ENCODE measurements at places on chromosomes 3 and 15.
A peak's percentile ranks its signal among the peaks of the same experiment; 100 is the strongest.

DNA sequence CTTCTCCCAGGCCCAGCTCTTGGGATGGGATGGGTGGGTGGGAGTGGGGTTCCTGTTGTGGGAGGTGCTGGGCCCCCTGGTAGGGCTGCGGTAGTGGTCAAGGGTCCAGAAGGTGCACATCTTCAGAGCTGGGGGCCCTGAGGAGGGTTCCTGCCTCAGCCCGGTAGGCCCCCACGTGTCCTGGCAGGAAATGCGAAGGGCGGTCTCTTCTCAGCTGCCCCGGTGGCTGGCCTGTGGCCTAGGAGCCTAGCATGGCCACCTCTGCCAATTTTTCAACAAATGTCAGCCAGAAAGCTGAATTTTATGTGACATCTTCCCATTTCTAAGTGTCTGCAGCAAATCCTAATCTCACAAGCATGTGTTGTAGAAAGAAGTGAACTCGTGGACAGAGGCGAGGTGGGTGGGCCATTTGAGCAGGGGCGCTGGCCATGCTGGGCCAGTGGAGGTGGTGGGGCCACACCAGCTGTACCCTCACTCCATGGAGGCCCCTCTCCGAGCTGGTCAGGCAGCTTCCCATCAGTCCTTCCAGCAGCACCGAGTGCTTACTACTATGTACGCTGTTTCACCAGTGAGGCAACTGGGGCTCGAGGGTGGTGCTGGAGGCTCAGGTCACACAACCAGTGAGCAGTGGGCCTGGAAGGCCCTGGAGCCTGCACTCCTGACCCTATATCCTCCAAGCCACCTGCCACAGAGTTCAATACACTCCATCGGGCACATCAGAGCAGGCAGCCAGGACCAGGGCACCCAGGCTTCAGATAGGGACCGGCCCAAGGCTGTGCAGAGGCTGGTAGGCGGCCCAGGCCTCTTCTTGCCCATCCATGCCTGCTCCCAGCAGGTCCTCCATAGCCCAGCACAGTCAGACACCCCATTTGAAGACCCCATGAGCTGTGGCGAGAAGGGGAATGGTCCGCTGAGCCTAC, 23.2 kb downstream of the FBLN2 start:
- DNase-seq: no peak

DNA sequence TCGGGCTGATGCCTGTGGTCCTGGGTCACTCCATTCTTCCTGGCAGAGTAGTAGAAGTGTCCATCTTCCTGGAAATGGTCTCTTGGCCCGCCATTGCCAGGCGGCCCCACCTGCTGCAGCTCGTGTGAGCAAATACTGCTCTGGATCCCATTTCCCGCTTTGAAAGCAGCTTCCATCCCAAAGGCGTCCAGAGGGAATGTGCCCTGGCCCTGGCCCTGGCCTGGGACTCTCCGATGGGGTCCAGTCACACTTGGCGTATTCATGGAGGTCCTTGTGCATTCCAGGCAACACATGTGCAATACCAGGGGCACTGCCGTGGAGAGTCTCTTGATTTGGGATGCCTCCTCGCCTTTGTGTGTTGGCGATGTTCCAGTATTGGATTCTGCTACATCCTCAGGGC, 111.1 kb downstream of the SNRPN start:
- no peak for DNase-seq

DNA sequence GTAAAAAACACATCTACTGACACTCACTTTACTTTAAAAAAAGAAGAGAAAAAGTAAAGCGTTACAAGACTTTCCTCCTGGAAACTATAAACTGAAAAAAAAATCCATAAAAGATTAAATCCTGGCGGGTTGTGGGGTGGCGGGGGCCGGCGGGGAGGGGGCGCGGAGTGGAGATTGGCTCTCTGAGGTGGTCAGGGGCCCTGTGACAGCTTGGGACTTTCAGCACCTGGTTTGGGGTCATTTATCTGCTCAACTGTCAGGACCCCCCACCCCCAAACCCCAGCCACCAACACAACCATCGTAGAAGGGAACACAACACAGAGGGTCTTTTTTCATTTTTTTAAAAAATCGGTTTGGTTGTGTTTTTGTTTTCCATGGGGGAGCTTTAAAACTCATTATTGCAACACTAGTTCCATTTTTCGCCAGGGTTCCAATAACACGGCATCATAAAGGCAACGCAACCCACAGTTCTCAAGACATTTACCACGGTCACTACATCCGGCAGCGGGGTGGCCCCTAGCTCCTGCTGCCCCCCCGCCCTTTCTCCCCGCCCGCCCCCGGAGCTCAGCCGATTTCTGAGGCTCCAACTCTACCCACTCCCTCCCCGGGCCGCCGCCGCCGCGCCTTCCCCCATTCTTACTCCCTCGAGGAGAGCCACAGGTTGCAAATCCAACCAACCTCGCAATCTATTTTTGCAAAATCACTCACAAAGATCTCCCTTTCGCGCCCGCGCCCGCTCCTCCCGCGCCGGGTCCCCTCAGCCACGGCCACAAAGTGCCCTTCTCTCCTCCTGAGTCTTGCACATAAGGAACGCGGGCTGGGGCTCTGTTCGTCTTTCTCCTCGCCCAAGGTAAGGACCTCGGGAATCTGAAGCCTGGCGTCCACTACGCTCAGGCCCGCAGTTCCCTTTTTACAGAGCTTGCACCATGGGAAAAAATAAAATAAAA, 1.8 kb downstream of the BCL6 start:
- DNase-seq: peak; percentile 33

DNA sequence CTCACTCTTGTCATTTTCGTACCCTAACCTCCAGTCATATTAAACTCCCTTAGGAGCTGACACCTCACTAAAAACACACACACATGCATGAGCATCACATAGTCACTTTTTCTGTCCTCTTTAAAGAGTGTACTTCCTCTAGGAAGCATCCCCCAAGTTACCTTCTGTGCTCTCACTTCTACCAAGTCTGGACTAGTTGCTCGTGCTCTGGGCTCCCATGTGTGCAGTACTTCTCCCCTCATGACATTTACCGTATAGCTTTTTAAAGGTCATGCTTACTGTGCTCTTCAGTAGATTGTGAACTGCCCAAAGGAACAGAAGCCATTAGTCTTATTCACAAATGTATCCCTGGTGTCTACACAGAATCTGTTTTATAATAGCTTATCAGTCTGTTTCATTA, 42.0 kb downstream of the CRYBG3 start:
- DNase-seq: no peak

DNA sequence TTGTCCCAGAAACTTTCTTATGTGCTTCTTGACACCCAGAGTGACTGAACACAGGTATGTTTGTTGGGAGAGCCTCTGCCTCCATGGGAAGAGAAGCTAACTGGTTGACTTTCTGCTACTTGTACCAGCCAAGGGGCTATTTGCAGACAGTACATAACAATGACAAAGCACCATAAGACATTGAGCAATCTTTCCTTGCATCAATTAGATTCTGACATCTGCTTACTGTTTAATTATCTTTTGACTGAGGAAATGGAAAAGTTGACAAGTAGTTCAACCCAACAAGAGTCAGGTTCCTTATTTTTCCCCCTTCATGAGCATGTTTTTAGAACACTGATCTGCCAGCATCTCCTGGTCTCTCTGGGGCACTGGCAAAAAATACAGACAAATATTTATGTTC, 157.7 kb downstream of the RPLP1 start:
- DNase-seq: no peak

DNA sequence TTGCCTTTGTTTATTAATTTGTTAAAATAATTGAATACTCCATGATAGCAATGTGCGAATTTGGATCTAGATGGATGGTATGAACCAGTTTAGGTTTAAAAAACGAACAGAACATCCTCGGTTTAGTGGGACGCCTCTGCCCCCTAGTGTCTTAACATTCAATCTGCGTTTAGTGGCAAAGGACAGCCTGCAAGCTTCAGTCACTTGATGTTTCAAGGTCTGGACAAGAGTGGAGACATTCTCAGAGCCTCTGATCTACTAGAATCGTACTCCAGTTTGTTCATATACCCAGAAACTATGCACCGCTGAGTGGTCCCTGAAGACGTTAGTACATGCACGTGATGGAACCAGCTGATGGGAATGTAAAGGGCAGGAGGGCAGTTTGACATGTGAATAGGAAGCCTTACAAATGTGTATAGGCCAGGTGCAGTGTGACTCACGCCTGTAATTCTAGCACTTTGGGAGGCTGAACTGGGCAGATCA, 17.8 kb upstream of the ATP13A4 start:
- peak; percentile 13 for DNase-seq

DNA sequence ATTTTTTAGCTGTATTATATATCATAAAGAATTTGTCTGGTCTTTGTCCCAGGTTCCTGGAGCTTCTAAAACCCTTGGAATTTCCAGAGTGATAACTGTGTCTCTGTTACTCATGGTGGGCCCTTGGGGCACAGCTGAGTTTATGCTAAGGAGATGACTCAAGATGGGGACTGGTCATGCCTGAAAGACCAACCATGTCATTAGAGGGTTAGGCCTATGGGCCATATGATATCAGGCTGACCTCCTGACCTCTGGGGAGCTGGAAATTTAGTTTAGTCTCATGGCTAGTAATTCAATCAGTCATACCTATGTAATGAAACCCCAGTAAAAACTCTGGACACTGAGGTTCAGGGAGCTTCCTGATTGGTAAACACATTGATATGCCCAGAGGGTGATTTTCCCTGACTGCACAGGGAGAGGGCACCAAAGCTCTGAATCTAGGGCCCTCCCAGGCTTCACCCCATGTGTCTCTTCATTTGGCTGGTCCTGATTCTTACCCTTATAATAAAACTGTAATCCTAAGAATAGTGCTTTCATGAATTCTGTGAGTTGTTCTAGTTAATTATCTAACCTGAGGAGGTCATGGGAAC, 69.6 kb downstream of the EEFSEC start:
- DNase-seq: no peak

DNA sequence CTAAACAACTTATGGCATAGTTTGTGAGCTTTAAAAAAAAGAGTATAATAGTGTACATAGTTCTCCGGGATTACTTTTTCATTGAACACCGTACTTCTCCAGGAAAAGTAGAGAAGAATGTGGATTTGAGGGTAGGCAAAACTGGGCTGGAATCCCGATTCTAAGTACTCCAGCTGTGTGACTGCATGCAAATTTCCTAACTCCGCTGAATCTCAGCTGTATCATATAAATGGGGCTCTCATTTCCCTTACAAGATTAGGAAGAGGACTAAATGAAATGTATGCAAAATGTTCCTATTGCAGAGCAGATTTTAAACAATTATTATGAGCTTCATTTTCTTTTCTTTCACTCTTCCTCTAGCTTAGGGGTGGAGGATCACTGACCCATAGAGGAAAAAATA, 70.3 kb upstream of the HERC1 start:
- DNase-seq: no peak

- no peak for DNase-seq
Observed at GRCh38 chr3:86968244-86968932, 22.6 kb downstream of the VGLL3 start.

- no peak for DNase-seq
Observed at GRCh38 chr15:68699124-68699880, 120.5 kb downstream of the CORO2B start.

DNA sequence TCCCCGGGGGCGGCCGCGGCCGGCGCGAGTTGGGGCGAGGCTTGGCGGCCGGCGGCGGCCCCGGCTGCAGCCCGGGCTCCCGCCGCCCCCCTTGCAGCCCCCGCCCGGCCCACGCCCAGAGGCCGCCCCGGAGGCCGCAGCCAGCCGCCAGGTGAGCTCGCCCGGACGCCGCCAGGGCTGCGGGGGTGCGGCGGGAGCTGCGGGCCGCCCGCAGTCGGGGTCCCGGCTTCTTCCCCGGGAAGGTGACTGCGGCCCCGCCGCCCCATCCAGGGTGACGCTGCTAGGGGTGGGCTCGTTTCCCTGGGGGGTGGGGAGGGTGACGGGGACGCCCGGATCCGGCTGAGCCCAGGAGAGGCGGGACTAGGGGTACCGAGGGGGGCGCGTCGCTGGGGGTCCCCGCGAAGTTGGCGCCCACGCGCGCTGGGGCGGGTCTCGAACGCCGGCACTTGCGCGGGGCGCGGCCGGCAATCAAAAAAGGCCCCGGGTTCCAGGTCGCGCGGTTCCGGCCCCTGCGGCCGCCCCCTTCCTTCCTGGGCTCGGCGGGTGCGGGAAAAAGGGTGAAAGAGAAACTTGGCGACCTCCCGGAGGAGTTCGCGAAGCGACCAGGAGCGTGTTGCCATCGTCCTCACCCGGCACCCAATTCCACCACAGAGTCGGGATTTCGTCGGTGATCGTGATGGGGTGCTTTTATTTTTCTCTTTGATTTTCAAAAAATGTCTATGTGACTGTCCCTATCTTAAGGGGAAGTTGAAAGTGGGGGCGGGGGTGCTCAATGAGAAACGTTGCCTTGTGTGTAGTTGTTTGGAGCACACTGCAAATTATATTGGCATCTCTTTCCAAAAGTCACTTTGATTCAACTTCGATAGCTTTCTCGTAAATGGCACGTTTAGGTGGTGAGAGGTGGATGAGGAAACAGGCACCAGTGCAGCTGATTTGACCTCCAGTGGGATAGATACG, 619 bp downstream of the ATXN7 start:
- DNase-seq: peak; percentile 24

DNA sequence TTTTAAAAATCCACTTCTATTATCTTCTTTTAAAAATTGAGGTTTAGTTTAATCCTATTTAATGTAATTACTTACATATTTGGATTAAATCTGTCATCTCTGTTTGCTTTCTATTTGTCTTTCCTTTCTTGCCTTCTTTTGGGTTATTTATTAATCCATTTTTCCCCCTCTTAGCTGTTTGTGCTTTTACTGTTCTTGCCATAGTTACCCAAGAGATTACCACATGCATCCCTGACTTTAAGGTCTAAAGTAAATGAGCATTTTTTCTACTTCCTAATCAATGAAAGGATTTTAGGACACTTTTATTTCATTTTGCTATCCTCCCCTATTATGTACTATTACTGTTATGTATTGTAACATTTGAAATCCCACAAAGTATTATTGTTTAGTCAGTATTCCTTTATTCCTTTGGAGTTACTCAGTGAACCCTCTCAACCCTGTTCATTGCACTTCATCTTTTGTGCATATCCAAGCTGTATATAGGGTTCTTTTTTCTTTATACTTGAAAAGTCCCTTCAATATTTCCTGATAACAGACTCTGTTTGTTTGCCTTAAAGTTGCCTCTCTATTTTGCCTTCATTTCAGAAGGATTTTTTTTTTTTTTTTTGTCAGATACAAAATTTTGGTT, 62.7 kb downstream of the MEF2A start:
- no peak for DNase-seq

DNA sequence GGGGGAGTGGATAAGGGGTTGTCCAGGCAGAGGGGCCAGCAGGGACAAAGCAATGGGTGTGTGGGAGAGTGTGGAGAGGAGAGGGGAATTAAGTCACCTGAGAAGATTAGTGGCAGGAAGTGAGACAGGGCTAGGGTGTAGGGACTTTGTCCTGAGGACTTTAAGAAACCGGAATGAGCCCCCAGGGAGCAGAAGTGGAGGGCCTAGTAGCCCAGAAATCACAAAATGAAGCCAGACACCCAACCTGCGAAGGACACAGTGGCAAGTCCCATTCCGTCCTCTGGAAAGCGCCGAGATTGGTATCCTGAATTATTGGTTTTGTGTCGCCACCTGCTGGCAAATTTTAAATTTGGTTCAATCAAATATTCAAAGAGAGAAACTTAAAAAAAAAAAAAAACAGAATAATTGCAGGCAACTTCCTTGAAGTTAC, 78.0 kb upstream of the SLC25A36 start:
- peak; percentile 1 for DNase-seq
